ENCODE measurements at places on chromosomes 4 and X. TPM values are rescaled to one million over a fixed set of nuclear protein-coding genes. Genes with fewer than 3 reads are reported as not detected.

USP17L30 gene
- total RNA-seq = not detected

HPRT1 gene
- total RNA-seq = 36.5 TPM

- no peak for DNase-seq
Measured at GRCh38 chrX:139121616-139122286, 408.8 kb upstream of the F9 start.

UCP1 gene
- total RNA-seq = 0.61 TPM

DNA sequence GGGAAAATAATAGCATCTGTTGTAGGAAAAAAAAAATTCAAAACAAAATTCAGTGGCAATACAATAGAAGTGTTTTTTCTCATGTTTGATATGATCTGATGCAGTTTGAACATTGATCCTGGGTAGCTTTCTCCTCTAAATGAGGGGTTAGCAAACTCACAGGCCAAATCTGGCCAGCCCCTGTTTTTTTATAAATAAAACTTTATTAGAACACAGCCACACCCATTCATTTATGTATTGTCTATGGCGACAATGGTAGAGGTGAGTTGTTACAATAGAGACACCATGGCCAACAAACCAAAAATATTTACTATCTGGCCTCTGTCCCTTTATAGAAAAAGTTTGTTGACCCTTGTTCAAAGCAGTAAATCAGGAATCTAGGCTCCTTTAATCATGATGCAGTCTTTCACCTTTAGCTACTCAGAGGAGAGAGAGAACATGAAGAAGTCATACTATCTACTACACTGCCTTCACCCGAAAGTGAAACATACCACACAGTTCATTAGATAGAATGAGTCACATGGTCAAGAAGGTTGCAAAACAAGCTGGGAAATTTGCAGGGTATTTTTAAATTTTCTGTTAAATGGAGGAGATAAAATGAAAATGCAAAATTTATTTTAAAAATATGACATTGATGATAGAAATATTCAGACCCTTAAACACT is 186.6 kb upstream of the MAOA start:
- DNase-seq = no peak

- DNase-seq = no peak
Measured at GRCh38 chrX:10518073-10518472, 102.3 kb downstream of the MID1 start.

NXF2B gene
- not detected for total RNA-seq

- DNase-seq = no peak
Measured at GRCh38 chr4:109967798-109968520, 55.3 kb downstream of the EGF start.

HHIP gene
- 36.1 TPM for total RNA-seq

DNA sequence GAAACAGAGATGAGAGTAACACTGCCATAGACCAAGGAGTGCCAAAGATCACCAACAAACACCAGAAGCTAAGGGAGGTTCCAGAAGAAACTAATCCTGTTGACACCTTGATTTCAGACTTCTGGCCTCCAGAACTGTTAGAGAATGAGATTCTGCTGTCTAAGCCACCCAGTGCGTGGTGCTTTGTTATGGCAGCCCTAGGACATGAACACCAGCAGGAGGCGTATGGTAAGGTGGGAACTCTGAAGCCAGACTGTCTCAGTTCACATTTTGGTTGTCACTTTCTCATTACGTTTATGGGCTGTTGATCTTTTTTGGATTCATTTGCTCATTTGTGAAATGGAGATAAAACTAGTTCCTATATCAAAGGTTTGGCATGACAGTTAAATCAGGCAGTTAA is 142.9 kb downstream of the DCHS2 start:
- DNase-seq = no peak

TMEM175 gene
- total RNA-seq = 31.9 TPM

NXF3 gene
- total RNA-seq = not detected

DNA sequence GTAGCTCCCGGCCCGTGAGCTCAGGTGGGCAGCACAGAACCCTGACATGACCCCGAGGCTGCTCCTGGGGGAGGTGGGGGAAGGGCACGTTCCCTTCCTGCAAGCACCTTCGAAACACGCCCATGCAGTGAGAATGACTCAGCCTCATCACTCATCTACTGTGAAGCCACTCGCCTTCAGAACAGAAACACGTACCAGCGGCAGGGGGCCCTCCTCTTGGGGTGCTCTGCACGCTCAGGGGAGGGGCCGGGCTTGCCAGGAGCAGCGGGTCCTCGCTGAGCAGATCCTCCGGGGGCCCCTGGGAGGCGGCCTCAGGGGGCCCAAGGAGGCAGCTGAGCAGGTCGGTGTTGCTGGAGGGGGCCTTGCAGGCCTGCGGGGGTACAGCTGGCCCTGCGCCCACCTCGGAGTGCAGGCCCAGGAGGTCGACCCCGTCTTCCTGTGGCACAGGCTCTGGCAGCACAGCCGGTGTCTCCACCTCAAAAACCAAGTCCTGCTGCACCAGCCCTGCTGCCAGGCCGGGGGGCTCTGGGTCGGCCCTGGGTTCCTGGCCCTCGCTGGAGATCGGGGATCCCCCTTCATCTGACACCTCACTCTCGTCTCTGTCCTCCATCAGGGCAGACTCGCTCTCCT is 40.9 kb upstream of the CPLX1 start:
- DNase-seq = no peak

- DNase-seq = no peak
Measured at GRCh38 chr4:15917297-15917696, 21.2 kb downstream of the FGFBP1 start.

GRCh38 chrX:154739952-154740465 is 10.9 kb downstream of the GAB3 start:
- no peak for DNase-seq

GRCh38 chr4:2651546-2651945 is 104.6 kb downstream of the TNIP2 start:
- no peak for DNase-seq

- DNase-seq = no peak
Measured at GRCh38 chr4:142380052-142380602, 466.0 kb downstream of the INPP4B start.

DNA sequence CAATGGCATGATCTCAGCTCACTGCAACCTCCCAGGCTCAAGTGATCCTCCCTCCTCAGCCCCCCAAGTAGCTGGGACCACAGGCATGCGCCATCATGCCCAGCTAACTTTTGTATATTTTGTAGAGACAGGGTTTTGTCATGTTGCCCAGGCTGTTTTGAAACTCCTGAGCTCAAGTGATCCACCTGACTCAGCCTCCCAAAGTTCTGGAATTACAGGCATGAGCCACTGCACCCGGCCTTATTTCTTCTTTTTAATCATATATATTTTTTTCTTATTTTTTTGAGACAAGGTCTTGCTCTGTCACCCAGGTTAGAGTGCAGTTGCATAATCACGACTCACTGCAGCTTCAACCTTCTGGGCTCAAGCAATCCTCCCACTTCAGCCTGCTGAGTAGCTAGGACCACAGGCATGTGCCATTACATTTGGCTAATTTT is 184.0 kb downstream of the TSPAN5 start:
- DNase-seq = no peak

GRCh38 chr4:149511558-149512298 is 303.9 kb downstream of the IQCM start:
- DNase-seq = no peak

SOD3 gene
- 5.0 TPM for total RNA-seq

TMEM31 gene
- not detected for total RNA-seq

NLRP2B gene
- total RNA-seq = 0.06 TPM

DNA sequence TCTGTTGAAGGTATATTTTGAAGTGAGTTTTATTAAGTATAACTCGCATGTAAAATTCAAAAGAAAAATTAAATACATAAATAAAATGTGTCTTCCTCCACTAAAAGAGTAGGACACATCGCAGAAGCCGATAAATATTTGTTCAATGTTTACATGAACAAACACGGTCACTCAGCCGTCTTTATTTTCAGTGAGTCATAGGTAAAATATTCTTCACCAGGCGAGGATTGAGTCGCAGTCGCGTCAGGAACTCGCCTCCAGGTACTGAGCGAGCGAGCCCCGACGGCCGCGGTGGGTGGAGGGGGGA is 271 bp upstream of the FUNDC2 start:
- no peak for DNase-seq

EREG gene
- total RNA-seq = not detected

PDZD4 gene
- 57.0 TPM for total RNA-seq

GRCh38 chrX:23901805-23902204 is 5.9 kb downstream of the APOO start:
- no peak for DNase-seq

DNA sequence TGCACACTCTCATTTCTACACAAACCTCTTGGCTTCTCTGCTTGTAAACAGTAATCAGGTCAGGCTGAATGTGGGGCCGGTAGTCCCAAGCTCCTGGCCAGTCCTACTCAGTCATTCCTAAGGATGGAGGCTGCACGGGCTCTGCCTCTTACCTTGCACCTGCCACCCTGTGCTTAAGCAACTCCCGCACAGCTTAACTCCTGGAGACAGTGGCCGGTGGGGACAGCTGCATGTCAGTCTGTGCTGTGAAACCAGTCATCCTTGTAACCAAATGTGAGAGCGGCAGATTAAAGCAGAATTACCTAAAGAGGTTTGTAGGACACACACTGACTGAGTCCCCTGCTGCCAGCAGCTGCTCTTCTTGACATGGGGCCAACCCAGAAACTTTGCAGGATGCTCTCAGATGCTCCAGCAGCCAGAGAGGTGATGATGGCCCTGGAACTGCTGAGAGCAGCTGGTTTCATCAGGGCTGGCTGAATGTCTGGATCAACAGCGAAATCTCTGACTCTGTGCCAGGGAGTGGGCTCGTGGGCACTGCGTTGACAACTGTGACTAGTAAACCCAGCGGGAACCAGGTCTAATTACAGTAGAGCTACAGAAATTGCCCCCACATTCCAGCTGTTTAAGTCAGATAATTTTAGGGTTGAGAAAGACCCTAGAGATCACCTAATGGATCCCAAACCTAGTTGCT is 123.7 kb downstream of the ANAPC4 start:
- peak; percentile 95 for DNase-seq

GRCh38 chr4:176902710-176903323 is 110.1 kb upstream of the VEGFC start:
- DNase-seq = no peak

HTN3 gene
- total RNA-seq = not detected

DNA sequence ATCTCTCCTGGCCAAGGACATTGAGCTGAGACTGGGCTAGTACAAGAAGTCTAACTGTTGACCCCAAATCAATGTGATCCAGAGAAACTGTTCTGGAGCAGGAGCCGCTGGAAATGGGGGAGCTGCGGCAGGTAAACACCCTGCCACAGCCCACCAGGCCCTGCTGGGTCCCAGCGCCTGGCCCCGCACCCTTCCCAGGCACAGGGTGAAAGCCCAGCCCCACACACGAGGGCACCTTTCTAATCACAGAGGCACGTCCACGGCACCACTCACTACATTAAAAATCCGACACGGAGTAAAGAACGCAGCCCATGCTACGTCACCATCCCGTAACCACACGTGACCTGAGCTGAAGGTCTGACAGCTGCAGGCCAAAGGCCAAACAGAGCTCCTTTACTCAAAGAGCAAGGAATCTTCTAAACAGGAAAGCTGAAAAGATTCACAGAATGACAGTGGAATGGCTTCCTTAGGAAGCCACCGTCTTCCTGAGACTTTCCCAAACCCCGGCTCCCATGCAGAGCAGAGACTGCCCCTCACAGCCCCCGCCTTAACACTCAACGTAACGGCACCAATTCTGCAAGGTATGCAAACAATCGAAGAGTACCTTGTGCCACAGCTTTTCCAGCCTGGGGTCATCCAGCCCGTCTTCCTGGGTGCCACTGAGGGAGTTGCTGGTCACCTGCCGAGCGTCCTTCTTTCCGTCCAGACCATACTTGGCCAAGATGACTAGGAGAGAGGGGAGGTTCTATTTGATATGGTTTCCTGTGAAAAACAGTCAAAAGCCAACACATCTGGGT is 12.6 kb downstream of the LRPAP1 start:
- no peak for DNase-seq
